ENCODE measurements at places on chromosomes 6 and 20.

- H3K4me1 ChIP-seq = no peaks in the 10 kb centered on the region
- DNase-seq = no peak
- no peak overlapping the region for H3K27ac ChIP-seq
- no peak overlapping the region for H3K4me3 ChIP-seq
- no peaks in the 10 kb centered on the region for H3K36me3 ChIP-seq
These were observed 316.2 kb downstream of the ADGRB3 start for GRCh38 chr6:68951270-68951669.

- no peaks in the 10 kb centered on the region for H3K27me3 ChIP-seq
- H3K4me3 ChIP-seq = no peak overlapping the region
- no peaks in the 10 kb centered on the region for H3K36me3 ChIP-seq
- no peak for DNase-seq
These were observed 36.1 kb downstream of the GFOD1 start for GRCh38 chr6:13451181-13451895.

- no peaks in the 10 kb centered on the region for H3K27me3 ChIP-seq
- H3K4me1 ChIP-seq = no peaks in the 10 kb centered on the region
- H3K36me3 ChIP-seq = no peaks in the 10 kb centered on the region
- no peak overlapping the region for H3K4me3 ChIP-seq
- DNase-seq = no peak
These were observed 9.3 kb upstream of the KIF25 start for GRCh38 chr6:167988154-167988495.

DNA sequence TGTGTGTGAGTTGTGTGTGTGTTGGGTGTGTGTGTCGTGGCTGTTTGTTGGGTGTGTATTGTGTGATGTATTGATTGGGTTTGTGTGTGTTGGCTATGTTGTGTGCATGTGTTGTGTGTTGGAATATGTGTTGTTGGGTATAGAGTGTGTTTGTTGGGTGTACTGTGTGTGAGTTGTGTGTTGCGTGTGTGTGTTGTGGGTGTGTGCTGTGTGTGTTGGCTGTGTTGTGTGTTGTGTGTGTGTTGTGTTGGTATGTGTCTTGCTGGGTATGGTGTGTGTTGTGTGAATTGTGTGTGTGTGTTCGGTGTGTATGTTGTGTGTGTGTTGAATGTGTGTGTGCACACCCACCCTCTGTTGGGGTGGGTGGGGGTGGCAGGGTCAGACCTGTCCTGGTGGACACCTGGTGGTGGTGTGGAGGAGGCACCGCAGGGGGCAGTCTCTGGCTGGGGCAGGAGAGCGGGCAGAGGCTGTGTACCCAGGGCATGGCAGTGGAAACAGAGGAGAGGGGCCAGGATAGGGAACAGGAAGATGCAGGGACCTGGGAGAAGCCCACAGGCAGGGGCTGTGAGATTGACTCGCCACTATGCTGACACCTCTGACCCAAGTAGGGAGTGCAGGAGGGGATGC, 25.5 kb upstream of the PXDC1 start:
- H3K4me3 ChIP-seq = no peak overlapping the region
- DNase-seq = no peak
- no peak overlapping the region for H3K27ac ChIP-seq
- no peaks in the 10 kb centered on the region for H3K4me1 ChIP-seq
- H3K27me3 ChIP-seq = no peaks in the 10 kb centered on the region
- H3K36me3 ChIP-seq = no peaks in the 10 kb centered on the region
